ENCODE measurements at places on chromosomes 13 and 19.
A peak's percentile ranks its signal among the peaks of the same experiment; 100 is the strongest.

DNA sequence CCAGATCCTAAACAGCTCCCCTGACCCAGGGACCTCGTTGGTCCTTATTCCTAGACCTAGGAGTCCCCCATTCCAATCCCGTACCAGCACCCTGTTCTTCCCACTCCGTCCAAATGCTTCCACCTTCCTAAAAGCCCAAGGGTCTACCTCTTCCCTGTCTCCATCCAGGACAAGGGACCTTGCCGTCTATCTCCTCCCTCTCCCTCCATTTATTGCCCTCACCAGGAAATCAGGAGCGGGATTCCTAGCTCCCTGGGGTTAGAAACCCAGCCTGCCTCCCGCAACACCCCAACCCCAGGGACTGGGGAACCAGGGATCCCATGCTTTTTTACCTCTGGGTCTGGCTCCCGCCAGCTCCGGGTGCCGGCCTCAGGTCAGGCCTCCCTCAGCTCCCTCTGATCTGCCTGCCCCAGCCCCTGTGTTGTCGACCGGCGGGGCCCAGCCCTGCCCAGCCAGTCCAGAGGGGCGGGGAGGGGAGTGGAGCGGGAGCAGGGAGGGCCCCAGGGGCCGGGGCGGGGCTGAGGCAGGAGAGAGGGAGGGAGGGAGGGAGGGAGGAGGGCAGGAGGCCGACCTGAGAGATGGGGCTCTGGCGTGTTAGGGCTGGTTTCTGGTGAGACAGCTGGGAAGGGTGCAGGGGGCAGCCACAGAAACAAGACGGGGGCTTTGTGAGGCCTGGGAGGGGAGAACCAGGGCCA, at the start of gene B3GNT8:
Gene B3GNT8, minus strand, starts transcription at position 423 of the 695 bp plus-strand sequence. CDS start 596 bp downstream, outside the sequence.
- DNase-seq: peak; percentile 81

GRCh38 chr13:74134221-74134776, at the start of gene KLF12:
Gene KLF12 (minus strand): TSS chr13:74134404.
- DNase-seq: peak; percentile 88

DNA sequence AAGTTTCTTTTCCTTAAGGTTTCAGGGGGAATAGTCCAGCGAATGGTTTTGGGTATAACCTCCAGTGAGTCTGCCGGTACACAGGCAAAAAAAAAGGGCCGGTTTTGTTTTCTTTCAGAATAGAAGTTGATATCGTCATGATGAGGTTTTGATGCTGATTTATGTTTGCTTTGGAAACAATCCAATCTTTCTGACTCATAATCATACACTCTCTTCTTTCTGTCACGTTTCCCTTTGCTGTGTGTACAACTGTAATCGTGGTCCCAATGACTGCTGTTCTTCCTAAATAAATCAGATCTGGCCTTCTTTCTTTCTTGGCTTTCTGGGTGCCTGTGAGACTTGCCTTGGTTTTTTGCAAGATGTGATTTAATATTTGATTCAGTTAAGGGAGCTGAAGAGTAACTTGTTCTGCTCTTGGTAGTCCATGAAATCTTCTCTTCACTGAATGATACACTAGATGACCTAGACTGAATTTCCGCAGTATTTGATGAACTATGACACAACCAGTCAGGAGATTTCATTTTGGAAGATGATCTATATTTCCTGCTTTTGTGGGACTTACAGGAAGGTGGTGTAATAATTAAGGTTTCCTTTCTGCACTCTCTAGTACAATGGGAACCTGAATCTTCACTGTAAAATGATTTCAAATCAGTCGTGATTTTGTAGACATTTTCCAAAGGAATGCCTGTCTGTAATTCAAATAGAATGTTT, 34.9 kb upstream of the METTL21C start:
- peak; percentile 9 for DNase-seq

- DNase-seq: no peak
Measured at GRCh38 chr19:21398851-21399250, 1.9 kb downstream of the ZNF493 start.

GRCh38 chr19:2223959-2224358, 12.2 kb downstream of the PLEKHJ1 start:
- no peak for DNase-seq

- no peak for DNase-seq
Measured at GRCh38 chr13:38670627-38671026, 16.2 kb upstream of the FREM2 start.

GRCh38 chr19:47539747-47540311, 25.0 kb upstream of the NAPA start:
- DNase-seq: no peak

GRCh38 chr19:29963576-29963975, 21.5 kb downstream of the URI1 start:
- DNase-seq: no peak

DNA sequence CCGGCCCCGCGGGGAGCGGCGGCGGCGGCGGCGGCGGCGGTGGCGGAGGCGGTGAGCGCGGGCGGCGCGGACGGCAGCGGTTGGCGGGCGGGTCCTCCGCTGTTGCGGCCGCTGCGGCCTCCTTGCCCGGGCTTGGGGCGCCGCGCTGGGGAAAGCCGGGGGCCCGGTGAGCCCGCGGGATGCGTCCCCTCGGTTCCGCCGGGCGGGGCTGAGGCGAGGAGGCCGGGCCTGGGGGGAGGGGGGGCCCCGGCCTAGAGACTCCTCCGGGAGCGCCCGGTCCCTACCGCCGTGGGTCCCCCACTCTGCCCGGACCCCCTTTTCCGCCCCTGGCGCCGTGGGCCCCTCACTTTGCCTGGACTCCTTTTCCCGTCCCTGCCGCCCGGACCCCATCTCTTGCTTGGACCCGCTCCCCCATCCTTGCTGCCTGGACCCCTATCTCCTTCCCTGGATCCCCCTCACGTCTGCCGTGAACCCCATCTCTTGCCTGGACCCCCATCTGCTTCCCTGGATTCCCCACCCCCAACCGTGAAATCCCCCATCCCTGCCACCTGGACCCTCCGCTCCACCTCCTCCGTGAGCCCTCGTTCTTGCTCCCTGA, 28.6 kb upstream of the NDUFS7 start:
- DNase-seq: peak; percentile 77

GRCh38 chr13:39876258-39876657, 220.8 kb downstream of the COG6 start:
- DNase-seq: peak; percentile 60

DNA sequence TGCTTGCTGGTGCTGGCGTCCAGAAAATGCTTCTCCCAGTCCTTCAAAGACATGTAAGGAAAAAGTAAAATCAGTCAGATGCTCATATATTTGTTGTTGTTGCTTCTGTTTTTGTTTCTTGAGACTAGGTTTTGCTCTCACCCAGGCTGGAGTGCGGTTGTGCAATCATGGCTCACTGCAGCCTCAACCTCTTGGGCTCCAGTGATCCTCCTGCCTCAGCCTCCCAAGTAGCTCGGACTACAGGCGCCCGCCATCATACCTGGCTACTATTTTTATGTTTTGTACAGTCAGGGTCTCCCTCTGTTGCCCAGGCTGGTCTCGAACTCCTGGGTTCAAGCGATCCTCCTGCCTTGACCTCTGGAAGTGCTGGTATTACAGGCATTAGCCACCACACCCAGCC, 11.0 kb upstream of the EPS15L1 start:
- no peak for DNase-seq

DNA sequence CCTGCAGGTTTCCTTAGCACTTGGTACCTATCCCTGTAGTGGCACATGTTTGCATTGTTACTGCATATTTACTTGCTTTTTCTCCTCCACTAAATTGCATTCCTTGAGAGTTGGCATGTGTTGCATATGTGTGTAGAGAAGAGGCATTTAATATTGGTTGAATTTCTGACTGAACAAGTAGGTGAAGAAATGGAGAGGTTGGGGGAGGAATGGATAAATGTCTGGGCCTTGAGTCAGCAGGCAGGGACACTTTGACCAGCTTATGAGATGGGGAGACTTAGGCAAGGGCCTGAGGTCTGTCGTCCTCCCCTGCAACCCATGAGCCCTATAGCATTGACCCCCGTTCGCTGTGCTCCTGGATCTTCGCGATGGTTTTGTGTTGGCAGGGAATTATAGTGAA, 2.0 kb upstream of the GPR18 start:
- no peak for DNase-seq

GRCh38 chr13:30832845-30833332, 73.2 kb upstream of the MEDAG start:
- no peak for DNase-seq

- no peak for DNase-seq
Measured at GRCh38 chr13:49366841-49367240, 77.0 kb downstream of the CAB39L start.

GRCh38 chr13:56713656-56714055, 427.1 kb upstream of the PRR20A start:
- no peak for DNase-seq

DNA sequence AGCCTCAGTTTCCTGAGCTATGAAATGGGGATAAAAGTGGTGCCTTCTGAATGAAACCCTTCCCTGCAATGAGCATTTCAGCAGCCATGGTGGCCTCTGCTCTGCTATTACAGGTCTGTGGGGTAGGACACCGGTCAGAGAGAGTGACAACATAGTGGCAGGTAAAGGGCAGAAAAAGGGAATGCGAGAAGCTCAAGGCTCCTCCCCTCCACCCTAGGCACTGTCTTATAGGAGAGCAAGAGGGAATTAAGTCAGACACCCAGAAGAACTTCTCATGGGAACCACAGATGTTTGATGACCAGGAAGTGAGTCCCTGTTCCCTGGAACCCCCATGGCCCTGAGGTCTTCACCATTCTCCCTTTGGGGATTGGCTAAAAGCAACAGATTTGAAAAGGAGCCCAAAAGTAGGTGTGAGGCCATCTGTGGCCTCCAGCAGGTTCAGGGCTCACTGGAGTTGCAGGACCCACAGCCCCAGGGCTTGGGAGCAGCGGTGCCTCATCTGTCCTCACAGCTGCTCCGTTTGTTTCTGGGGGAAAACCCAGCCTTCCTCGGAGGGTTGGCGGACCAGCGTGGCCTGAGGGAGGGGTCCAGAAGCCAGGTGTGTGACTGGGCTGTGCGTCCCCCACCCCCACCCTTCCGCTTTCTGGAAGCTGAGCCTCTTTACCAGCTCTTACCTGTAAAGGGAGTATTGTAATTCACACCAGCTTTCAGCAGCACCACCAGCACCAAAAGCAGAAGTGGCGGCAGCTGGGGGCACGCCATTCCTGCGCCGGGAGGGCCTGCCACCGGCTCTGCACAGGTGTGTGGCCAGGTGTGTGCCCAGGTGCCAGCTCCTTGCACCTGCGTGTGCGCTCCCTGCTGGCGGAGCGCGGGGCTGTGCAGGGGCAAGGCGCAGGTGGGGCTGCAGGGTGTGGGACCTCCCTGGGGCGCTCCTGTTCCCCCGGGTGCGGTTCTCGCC, 19.4 kb downstream of the IQCN start:
- DNase-seq: no peak

GRCh38 chr13:31437975-31438374, 238.2 kb downstream of the B3GLCT start:
- no peak for DNase-seq

- DNase-seq: no peak
Measured at GRCh38 chr19:38337360-38337653, 1.7 kb downstream of the CATSPERG start.

GRCh38 chr13:34657716-34658115, 284.4 kb upstream of the NBEA start:
- peak; percentile 6 for DNase-seq

GRCh38 chr19:6518145-6518911, 12.5 kb upstream of the TNFSF9 start:
- no peak for DNase-seq

DNA sequence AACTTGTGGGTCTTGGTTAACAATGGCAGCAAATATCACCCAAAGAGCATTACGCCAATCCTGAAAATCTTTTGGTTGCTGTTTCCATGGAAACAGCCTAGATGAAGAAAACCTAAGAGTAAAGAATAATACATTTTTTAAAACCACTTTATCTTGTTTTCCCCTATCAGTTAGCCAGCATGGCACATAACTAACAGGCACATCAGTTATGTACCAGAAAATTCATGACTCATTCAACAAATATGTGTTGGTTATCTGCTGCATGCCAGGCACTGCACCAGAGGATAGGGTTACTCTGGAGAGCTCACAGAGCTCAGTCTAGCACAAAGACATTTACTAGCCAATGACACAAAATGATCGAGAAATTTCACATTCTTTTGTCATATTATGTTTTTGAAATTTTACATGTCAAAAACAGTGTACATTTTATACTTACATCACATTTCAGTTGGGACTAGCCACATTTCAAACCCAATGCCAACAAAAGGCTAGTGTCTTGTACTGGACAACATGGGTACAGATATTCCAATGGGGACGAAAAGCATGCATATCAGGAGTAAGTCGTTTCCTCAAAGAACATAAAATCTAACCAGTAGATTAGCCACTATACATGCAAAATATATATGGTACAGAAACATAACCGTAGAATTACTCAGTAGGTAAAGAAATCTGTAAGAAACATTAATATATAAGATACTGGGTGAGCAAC, 20.3 kb downstream of the LNX2 start:
- peak; percentile 56 for DNase-seq

DNA sequence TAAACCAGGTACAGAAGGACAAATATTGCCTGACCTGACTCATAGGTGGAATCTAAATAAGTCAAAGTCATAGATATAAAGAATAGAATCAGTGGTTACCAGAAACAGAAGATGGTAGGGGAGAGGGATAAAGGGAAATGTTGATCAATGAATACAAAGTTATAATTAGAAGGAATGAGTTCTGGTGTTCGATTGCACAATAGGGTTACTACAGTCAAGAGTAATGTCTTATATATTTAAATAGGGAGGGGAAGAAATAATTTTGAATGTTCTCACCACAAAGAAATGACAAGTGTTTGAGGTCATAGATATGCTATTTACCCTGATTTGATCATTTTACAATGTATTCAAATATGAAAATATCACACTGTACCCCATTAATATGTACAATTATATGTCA, 1541.2 kb downstream of the SLITRK1 start:
- no peak for DNase-seq

- no peak for DNase-seq
Measured at GRCh38 chr19:14310055-14310454, 71.2 kb upstream of the ADGRE5 start.

GRCh38 chr13:114164681-114165429, 14.2 kb upstream of the CFAP97D2 start:
- no peak for DNase-seq

DNA sequence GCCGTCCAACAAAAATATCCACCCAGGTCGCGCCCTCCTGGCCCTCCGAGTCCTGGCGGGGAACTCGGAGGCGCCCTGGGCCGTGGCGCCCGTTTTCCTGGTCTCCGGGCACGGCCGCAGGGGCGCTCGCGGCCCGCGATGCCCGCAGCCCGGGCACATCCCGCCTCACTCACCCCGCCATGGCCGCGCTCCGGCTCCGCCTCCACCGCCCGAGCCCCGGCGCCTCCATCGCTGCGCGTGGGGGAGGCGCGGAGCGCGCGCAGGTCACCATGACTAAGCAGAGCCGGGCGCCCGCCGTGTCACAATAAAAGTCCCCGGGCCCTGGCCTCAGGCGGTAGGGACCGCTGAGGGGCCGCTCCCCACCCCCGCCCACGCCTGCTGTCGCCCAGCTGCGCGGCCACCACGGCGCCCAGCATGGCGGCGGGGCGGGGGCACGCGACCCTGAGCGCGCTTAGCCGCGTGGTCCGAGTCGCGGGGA, 593 bp downstream of the KEAP1 start:
- peak; percentile 99 for DNase-seq

- DNase-seq: no peak
Measured at GRCh38 chr13:42615691-42616090, 41.7 kb downstream of the TNFSF11 start.

- no peak for DNase-seq
Measured at GRCh38 chr19:54422136-54422535, 6.9 kb downstream of the TTYH1 start.

Measured in hepatic stellate cell (primary cell).